T-helper 2 cell treated with Interferon-gamma antibody and Interleukin-4, amounts not matched to agents 5 μg/mL and 100 μg/mL, for 36 hours (primary cell): ENCODE measurements at places on chromosomes 7 and 10.

- DNase-seq = no peak
- H3K36me3 ChIP-seq = peaks cover 2% of the 10 kb centered on the region
- peak overlapping the region; percentile 75 for H3K27ac ChIP-seq
- H3K4me3 ChIP-seq = peak overlapping the region; percentile 86
- peaks cover 56% of the 10 kb centered on the region for H3K4me1 ChIP-seq
Measured at GRCh38 chr7:50661345-50662040, 96.3 kb upstream of the DDC start.

- DNase-seq = no peak
Measured at GRCh38 chr10:22816298-22816653, 101.9 kb upstream of the PIP4K2A start.

- H3K4me3 ChIP-seq = no peak overlapping the region
- H3K27ac ChIP-seq = no peak overlapping the region
- H3K27me3 ChIP-seq = no peaks in the 10 kb centered on the region
- DNase-seq = no peak
- H3K36me3 ChIP-seq = peaks cover 64% of the 10 kb centered on the region
- H3K4me1 ChIP-seq = peaks cover 28% of the 10 kb centered on the region
Measured at GRCh38 chr10:128101901-128102300, 24.3 kb downstream of the MKI67 start.

GRCh38 chr7:131164025-131164925, 163.4 kb upstream of the MKLN1 start:
- no peak overlapping the region for H3K4me3 ChIP-seq
- no peak overlapping the region for H3K27ac ChIP-seq

DNA sequence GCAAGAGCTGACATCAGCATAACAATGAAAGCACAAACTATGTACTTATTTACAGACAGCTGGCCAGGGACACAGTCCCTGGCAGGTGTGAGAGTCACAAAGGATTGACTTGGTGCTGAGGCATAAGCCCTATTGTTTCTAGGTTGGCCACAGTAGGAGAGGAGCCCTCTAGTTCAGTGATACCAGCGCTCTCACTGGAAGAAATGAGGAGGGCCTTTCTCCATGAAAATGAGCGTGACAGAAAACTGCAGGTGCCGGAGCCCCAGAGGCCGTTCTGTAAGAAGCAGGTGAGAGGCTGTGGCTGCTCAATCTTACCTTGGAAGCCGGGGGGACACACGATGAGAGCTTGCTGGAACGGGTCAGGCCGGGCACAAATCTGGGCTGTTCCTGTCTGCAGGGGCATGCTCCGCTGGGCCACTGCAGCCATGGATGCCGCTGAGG, 90.5 kb downstream of the CLEC2L start:
- H3K36me3 ChIP-seq = peaks cover 10% of the 10 kb centered on the region
- no peaks in the 10 kb centered on the region for H3K4me1 ChIP-seq
- DNase-seq = no peak
- H3K27me3 ChIP-seq = no peaks in the 10 kb centered on the region

GRCh38 chr7:98969386-98969785, 91.1 kb downstream of the TRRAP start:
- H3K27me3 ChIP-seq = no peaks in the 10 kb centered on the region
- H3K4me1 ChIP-seq = no peaks in the 10 kb centered on the region
- peaks cover 74% of the 10 kb centered on the region for H3K36me3 ChIP-seq
- H3K27ac ChIP-seq = no peak overlapping the region
- no peak overlapping the region for H3K4me3 ChIP-seq
- DNase-seq = no peak

- no peak overlapping the region for H3K4me3 ChIP-seq
- DNase-seq = no peak
- no peaks in the 10 kb centered on the region for H3K36me3 ChIP-seq
- no peak overlapping the region for H3K27ac ChIP-seq
- peaks cover 2% of the 10 kb centered on the region for H3K4me1 ChIP-seq
Measured at GRCh38 chr10:71611131-71611530, 108.4 kb downstream of the C10orf105 start.
